ENCODE measurements at places on chromosomes 6 and 20.

DNA sequence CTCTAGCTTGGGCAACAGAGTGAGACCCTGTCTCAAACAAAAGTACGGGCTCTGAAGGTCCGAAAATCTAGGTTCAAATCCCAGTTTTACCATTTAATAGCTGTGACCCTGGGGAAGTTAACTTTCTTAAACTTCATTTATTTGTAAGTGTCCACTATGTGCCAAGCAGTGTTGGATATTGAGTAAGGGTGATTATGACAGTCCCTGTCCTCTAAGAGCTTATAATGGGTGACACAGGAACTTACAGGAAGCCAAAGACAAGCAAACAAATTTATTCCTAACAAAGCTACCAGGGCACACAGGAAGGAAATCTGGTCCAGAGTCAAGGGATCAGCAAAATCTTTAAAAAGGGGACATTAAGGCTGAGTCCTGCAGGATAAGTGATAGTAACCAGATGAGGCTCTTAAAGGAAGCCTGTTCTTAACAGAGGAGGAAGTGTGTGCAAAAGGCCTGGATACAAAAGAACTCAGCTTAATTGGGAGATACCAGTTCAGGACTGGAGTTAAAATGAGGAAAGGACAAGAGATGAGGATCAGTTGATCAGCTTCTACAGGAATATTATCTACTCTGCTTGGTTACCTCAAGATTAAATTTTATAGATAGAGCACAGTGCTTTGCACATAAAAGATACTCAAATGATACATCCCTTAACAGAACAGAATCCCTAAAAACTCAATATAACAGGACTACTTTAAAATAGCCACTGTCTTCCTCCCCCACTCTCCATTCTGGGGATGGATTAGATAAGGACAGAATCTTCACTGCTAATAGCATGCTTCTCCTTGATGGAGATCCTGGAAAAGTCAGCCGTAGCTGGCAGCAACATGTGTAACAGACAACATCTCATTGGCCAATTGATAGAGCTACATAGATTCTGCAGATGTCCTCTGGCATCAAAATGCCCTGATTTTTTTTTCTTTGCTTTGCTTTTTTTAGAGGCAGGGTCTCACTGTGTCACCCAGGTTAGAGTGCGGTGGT, 6.1 kb downstream of the SNX3 start:
- DNase-seq, result no peak

GRCh38 chr6:31778999-31779885, 2.1 kb upstream of the VWA7 start:
- no peak for DNase-seq

GRCh38 chr20:41830702-41831101, 212.5 kb upstream of the CHD6 start:
- no peak for DNase-seq

DNA sequence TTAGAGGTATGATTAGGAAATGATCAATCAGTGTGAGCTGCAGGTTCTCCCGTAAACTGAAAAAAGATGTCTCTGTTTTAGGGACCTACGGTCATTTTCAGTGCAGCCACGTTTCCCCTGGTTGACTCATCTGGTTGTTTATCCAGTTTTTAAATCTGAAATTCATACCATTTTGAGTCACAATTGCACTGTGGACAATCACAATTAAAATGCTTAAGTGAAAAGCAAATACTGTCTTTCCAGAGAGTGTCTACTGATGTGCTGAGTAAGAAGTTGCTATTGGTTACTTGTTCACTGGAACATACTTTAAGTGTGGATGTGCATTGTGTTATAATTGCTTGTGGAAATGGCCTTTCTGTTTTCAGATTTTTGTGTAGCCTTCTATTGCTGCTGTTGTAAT, 305.1 kb upstream of the SASH1 start:
- no peak for DNase-seq

GRCh38 chr6:11185204-11185842, 47.1 kb downstream of the NEDD9 start:
- no peak for DNase-seq

DNA sequence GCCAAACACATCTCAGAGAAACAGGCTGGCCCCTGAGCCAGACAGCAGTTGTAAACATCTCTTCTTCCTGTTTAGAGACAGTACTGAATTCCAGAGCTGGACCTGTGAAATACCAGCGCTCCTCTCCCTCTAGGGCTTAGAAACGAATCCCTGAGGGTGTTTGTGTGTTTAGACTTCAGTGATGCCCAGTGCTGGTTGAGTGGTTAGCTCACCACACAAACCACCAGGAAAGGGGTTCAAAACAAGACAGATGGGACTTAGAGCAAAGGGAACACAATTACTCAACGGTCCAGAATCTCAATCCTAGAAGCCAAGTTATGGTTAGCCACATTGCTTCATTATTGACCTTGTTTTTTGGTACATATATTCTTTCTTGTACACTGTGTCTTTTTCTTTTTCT, 108.7 kb upstream of the TMEM170B start:
- DNase-seq, result no peak

- DNase-seq, result no peak
These were observed 25.5 kb downstream of the ANGPT4 start for GRCh38 chr20:890666-891057.

GRCh38 chr6:144989319-144990107, 704.4 kb downstream of the UTRN start:
- DNase-seq, result no peak

DNA sequence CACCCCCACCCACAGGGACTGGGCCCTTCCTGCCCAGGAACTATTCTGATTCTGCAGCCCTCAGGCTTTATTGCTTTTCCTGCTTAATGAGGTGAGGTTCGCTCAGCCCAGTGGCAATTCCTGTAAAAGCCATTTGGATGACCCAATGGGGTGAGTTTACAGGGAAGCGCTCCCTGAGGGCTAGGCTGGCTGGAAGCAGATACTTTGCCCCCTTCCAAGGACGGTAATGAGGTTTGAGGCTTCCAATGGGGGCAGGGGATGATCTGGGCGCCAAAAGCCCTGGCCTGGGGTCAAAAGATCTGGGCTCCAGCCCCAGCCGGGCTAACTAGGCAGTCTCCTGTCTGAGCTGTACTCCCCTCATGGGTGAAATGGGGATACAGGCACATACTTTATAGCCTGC, 41.8 kb downstream of the RIPOR3 start:
- no peak for DNase-seq

- DNase-seq, result no peak
These were observed 397 bp downstream of the WDR27 start for GRCh38 chr6:169701311-169701953.

DNA sequence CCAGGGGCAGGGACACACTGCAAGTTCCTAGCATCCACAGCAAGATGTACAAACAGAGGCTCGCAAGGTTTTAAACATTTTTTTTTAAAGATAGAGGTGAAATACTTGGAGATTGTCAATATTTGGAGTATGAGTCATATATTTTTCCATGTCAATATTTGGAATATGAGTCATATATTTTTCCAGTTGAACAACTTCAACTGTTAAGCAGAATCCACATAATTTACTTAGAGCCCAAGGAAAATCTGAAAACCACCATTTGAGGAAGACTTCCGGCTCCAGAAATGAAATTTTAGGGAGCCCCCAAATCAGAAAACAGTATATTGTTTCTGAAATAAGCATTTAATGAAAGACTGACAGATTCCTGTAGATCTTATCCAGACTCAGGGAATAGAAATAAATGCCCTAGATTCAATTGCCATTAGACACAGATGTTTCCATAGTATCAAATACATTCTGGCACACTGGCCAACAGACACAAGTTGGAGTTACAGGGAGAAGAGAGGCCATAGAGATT, 51.6 kb upstream of the FAM184A start:
- DNase-seq, result no peak

- DNase-seq, result no peak
These were observed 31.5 kb downstream of the SNX5 start for GRCh38 chr20:17936761-17937732.

GRCh38 chr6:37779111-37779800, 40.3 kb upstream of the ZFAND3 start:
- no peak for DNase-seq

DNA sequence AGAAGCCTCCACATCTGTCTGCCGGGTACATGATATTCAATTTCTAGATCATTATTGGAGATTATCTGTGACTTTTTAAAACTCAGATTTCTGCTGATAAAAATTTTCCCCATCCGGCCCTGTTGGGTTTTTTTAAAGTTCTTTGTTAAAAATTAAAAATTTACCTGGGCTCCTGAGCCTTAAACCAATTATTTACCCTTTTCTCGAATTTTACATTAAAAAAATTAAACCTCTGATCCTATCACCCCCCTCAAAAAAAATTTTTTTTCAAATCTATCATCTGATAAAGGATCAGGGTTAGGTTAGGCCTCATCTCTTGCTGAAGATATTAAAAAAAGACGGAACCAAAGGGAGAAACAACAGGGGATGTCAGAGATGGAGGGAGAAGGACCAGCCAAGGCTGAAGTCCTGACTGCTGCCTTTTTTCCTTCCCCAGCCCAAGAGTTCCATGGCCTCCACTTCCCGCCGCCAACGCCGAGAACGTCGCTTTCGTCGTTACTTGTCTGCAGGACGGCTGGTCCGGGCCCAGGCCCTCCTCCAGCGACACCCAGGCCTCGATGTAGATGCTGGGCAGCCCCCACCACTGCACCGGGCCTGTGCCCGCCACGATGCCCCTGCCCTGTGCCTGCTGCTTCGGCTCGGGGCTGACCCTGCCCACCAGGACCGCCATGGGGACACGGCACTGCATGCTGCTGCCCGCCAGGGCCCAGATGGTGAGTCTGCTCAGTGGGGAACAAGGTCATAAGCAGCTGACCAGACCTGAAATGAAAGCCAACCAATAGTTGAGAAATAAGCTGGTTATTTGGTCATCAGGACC, 527 bp downstream of the NFKBIL1 start:
- DNase-seq, result no peak

GRCh38 chr6:69007781-69008180, 372.7 kb downstream of the ADGRB3 start:
- DNase-seq, result no peak

DNA sequence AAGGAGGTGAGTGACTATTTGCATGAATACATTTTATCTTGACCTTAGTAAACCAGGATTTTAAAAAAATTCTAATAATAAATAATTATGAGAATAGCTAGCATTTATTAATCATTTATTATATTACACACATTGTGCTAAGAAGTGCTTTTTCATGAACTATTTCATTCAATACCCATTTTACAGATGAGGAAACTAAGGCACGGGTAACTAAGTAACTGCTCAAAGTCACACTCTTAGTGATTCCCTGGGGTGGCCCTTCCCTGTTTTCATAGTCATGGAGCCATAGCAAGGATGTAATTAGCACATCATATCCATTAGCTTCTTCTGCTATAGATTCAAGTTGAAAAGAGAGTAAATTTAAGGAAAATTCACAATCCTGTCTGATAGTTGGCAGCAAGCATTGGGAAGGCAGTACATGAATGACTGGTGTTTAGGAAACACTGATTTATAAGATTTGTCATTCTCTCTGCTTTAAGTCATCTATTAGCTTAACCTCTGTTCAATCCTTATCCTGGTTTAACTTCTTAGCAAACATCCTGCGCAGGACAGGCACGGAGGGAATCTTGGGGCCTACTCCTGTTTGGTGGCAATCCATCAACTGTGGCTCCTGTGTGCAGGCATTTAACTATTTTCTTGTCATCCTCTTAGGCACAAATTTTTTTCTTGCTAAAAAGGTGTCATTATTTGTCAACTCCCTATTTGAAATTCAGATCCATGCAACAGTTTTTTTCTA, 68.3 kb downstream of the RIN2 start:
- DNase-seq, result no peak

DNA sequence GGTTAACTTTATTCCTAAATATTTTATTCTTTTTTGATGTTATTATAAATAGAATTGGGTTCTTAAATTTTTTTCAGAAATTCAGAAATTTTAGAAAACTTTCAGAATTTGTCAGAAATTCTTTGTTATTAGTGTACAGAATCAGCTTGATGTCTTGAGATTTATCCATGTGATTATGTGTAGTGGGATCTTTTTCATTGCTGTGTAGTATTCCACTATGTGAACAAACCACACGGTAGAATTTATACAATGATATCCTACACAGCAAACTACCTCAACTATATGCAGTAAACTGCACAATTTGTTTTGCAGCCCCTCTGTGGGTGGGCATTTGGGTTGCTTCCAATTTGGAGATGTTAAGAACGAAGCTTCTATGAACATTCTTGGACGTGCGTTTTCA, 43.9 kb downstream of the PACSIN1 start:
- DNase-seq, result no peak
